Calu3 (cell line): ENCODE measurements at places on chromosomes 13 and 19. TPM values are rescaled to one million over a fixed set of nuclear protein-coding genes. Genes with fewer than 3 reads are reported as not detected.

GRCh38 chr13:79413521-79413920 lies 7.5 kb upstream of the RBM26 start:
- no peak overlapping the region for H3K27ac ChIP-seq
- H3K27me3 ChIP-seq = no peaks in the 10 kb centered on the region
- H3K4me3 ChIP-seq = no peak overlapping the region
- no peak for DNase-seq
- no peaks in the 10 kb centered on the region for H3K4me1 ChIP-seq

DNA sequence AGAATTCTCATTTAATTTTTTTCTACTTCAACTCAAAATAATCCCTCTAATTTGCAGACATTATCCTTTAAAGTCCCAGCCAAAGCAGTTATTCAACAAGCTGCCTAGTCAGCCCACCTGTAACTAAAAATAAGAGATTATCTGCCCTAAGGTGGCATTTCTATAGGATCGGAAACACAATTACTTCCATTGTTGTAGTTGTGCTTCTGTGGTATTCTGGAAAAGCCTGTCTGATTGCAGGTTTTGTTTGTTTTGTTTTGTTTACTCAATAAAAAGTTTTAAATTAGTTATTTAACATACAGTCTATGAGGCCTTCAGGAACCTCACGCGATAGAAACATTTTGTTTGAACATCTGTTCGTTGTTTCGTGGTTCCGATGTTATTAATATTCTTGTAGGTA lies 101.0 kb downstream of the ZIC5 start:
- H3K36me3 ChIP-seq = no peaks in the 10 kb centered on the region
- no peak for DNase-seq
- H3K4me1 ChIP-seq = no peaks in the 10 kb centered on the region
- no peak overlapping the region for H3K27ac ChIP-seq

- H3K4me3 ChIP-seq = no peak overlapping the region
- no peak for DNase-seq
- H3K4me1 ChIP-seq = peaks cover 8% of the 10 kb centered on the region
- H3K36me3 ChIP-seq = no peaks in the 10 kb centered on the region
Measured at GRCh38 chr13:49806126-49806536, 13.6 kb upstream of the KPNA3 start.

DNA sequence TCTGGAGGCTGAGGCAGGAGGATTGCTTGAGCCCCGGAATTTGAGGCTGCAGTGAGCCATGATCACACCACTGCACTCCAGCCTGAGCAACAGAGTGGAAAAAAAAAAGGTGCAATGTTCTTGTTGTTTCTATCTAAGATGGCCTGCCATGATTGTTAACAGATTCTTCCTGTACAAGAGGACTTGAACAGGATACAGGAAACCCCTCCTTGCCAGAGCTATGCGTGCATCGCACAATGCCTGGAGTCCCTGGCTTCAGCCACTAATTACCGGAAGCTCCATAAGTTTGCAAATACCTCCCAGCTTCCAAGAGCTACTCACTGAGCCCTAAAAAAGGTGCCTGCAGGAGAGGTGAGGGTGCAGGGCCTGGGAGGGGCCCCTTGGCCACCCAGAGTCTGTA lies 13.1 kb upstream of the HIF3A start:
- H3K27ac ChIP-seq = no peak overlapping the region
- peaks cover 11% of the 10 kb centered on the region for H3K27me3 ChIP-seq
- H3K4me3 ChIP-seq = no peak overlapping the region
- no peak for DNase-seq

DNA sequence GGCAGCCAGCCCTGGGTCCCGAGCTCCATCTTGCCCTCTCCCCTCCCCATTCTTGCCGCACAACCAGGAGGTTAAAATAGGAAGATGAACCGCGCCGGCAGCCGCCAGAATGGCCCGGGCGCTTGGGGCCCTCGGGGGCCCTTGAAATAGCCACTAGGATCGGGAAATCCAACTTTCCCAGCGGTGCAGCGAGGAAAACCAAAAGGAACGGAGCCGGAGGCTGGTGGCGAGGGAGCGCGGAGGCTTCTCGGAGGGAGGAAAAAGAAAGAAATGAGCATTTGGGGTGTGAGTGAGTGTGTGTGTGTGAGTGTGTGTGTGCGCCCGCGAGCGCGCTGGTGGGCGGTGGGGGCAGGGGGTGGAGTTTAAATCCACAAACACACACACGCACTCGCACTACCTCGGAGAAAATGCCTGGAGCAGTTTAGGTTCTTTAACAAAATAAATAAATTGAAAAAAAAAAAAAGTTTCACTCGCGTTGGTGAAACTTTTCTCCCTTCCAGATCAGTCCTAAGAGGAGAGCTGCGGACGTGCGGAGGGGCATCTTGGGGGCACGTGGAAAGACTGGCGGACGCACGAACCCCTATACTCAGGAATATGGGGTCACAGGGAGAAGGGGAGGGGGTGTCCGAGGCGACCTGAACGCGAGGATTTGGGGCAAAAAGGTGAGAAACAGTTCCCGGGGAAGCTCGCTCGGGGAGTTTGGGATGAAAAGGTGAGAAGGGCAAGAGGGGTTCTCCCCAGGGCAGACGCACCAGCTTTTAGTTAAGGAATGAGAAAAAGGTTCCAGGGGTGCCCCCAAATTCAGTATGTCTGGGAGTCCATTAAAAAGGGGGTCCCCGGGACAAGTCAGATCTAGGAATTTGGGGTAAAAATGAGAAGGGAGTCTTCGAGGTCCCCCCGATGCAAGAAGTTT lies 1.3 kb downstream of the RFX2 start:
- no peaks in the 10 kb centered on the region for H3K27me3 ChIP-seq
- H3K27ac ChIP-seq = peak overlapping the region; percentile 75
- DNase-seq = peak; percentile 24
- peak overlapping the region; percentile 77 for H3K4me3 ChIP-seq
- peaks cover 31% of the 10 kb centered on the region for H3K36me3 ChIP-seq

- no peaks in the 10 kb centered on the region for H3K4me1 ChIP-seq
- no peak for DNase-seq
- no peak overlapping the region for H3K27ac ChIP-seq
- H3K4me3 ChIP-seq = no peak overlapping the region
- H3K36me3 ChIP-seq = peaks cover 6% of the 10 kb centered on the region
- no peaks in the 10 kb centered on the region for H3K27me3 ChIP-seq
Measured at GRCh38 chr13:98847780-98848179, 95.3 kb upstream of the SLC15A1 start.

- no peak overlapping the region for H3K27ac ChIP-seq
- H3K27me3 ChIP-seq = no peaks in the 10 kb centered on the region
- H3K4me1 ChIP-seq = peaks cover 12% of the 10 kb centered on the region
- no peak overlapping the region for H3K4me3 ChIP-seq
- H3K36me3 ChIP-seq = no peaks in the 10 kb centered on the region
Measured at GRCh38 chr13:41034881-41035280, 15.8 kb upstream of the ELF1 start.

- H3K4me3 ChIP-seq = peak overlapping the region; percentile 62
- peaks cover 21% of the 10 kb centered on the region for H3K27me3 ChIP-seq
- H3K4me1 ChIP-seq = no peaks in the 10 kb centered on the region
- DNase-seq = no peak
Measured at GRCh38 chr19:30718707-30719106, 346.5 kb downstream of the ZNF536 start.

DNA sequence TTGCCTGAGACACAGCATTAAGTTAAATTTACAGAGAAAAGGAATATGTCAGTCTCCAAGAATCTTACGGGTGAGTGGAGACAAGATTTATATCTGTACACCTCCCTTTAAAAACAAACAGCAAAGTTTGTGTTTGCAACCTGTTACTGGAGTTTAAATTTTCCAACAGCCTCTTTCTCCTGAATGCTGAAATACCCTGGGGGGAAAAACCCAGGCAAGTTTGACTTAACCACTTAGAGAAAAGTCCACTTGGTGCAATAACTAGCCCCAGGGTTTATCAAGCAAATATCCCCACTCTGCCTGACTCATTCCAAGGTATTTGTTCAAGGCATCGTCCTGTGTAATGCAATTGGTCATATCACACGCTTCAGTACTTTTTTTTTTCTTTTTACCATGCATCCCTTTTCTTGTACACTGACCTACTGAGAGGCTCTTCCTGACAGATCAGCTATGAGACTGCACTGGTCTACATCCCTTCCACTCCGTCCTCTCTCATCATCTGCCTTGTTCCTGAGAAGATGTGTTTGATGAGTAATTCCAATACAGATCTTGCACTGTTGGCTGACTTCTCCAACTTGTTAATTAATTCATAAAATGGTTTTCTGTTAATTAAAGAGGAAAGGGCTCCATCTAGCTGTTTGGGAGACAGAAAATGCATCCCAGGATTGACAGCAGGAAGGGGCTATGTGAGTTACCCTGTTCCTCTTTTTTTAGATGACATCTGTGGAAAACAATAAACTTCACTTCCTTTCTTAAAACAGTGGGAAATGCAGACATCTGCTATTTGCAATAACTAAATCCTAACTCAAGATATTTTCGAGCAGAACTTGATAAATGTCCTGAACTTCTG lies 212.5 kb upstream of the IRS2 start:
- H3K4me1 ChIP-seq = peaks cover 8% of the 10 kb centered on the region
- no peak overlapping the region for H3K4me3 ChIP-seq
- no peak overlapping the region for H3K27ac ChIP-seq
- H3K27me3 ChIP-seq = no peaks in the 10 kb centered on the region
- no peak for DNase-seq

DNA sequence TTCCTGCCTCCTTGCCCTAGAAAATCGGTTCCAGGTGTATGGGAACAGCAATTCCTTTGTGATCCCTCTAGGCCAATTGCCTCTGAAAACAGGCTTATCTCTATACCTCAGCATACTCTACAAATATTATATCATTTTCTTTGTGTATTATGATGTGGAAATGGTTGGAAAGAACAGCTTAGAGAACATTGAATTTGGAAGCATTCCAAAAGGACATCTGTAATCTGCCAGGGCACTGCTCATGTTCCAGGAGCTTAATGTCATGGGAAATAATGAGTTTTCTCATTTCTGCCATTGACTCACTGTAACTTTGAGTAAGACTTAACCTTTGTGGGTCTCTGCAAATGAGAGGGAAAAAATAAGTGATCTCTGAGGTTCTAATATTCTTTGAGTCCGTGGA lies 147.3 kb downstream of the UFM1 start:
- no peak for DNase-seq
- H3K4me1 ChIP-seq = no peaks in the 10 kb centered on the region
- H3K36me3 ChIP-seq = no peaks in the 10 kb centered on the region
- H3K27ac ChIP-seq = no peak overlapping the region
- H3K4me3 ChIP-seq = no peak overlapping the region
- H3K27me3 ChIP-seq = no peaks in the 10 kb centered on the region

DNA sequence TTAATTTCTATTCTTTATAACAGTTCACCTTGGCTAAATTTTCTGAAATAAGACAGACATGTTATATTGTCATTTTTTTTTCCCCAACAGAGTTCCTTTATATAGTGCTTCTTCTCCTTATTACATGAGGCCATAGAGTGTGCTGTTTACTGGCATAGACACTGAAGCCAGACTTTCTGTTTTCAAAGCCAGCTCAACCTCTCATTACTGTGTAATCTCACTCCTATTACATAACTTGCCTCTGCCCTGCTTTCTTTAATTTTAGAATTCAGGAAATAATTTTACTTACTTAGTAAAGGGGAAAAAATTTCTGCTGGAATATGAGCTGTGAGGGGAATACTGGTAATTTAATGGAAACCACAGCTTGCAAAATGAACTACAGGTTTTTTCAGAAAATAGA lies 1380.4 kb downstream of the SLITRK1 start:
- DNase-seq = no peak
- no peak overlapping the region for H3K4me3 ChIP-seq
- H3K27ac ChIP-seq = no peak overlapping the region

DNA sequence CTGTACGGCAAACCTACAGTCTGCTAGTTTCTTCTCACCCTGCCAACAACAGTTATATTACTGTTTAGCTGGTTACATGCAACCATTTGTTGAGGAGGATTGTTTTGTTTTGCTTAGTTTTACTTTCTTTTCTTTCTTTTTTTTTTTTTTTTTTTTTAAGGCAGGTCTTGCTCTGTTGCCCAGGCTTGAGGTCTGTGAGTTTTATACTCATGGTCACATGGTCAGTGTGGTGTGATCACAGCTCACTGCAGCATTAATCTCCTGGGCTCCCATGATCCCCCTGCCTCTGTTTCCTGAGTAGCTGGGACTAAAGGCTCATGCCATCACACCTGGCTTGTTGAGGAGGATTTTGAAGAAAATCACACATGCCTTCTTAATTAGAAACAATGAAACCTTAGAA lies 505.6 kb downstream of the GPC5 start:
- H3K4me3 ChIP-seq = no peak overlapping the region
- no peaks in the 10 kb centered on the region for H3K27me3 ChIP-seq
- no peaks in the 10 kb centered on the region for H3K36me3 ChIP-seq
- no peaks in the 10 kb centered on the region for H3K4me1 ChIP-seq
- no peak overlapping the region for H3K27ac ChIP-seq
- DNase-seq = no peak

- H3K27ac ChIP-seq = peak overlapping the region; percentile 88
- no peaks in the 10 kb centered on the region for H3K27me3 ChIP-seq
- peaks cover 38% of the 10 kb centered on the region for H3K36me3 ChIP-seq
- H3K4me3 ChIP-seq = peak overlapping the region; percentile 78
Measured at GRCh38 chr19:11506101-11506555, 489 bp upstream of the ZNF653 start.

DNA sequence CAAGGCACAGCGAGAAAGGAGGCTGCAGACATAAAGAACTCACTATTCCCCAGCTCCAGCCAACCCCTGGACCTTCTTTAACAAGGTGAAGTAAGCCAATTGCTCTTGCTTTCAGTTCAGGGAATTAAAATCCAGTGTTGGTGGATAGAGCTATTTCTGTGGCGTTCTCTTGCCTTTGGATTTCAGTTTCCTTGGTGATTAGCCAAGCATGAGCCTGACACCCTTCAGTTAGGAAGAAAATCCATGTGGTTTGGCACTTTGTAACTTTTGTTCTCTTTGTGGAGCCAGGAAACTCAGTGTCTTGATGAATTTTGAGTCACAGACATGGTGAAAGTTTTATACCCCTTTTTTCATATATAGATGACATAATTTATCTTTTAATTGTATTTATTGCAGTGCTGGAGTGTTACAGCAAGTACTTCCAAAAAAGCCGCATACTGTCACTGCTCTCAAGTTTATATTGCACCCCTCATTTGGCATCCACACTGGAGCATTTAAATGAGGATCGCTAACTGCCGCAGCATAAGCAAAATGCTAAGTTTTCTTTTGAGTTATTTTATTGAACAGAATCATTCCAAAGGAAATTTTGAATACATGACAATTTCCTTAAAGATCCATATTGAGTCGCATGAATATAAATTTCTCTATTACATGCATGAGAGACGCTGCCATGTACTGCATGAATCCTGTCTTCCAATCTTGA lies 406.8 kb downstream of the MYO16 start:
- no peak for DNase-seq
- H3K27ac ChIP-seq = no peak overlapping the region
- no peaks in the 10 kb centered on the region for H3K4me1 ChIP-seq
- no peak overlapping the region for H3K4me3 ChIP-seq

The IL4I1 gene
- total RNA-seq = 8.2 and 10.7 TPM in 2 replicates

The MARCHF2 gene
- total RNA-seq = 10.1 and 12.8 TPM in 2 replicates

The CEACAM6 gene
- 44.5 and 98.9 TPM in 2 replicates for total RNA-seq

The CRX gene
- total RNA-seq = not detected in 2 replicates

The CYP2A7 gene
- total RNA-seq = not detected in 2 replicates

The CYP4F2 gene
- total RNA-seq = 0.22 TPM in 1 of 2 replicates, not detected in the other

The PSG1 gene
- total RNA-seq = not detected in 2 replicates

The MISP3 gene
- 4.2 and 5.2 TPM in 2 replicates for total RNA-seq

The CALR3 gene
- not detected in 2 replicates for total RNA-seq

The TEX29 gene
- total RNA-seq = not detected in 2 replicates

The OR7A5 gene
- not detected in 2 replicates for total RNA-seq

The ZNF615 gene
- total RNA-seq = 5.3 and 7.3 TPM in 2 replicates
